ENCODE measurements at places on chromosomes 3 and 15. TPM values are rescaled to one million over a fixed set of nuclear protein-coding genes. Genes with fewer than 3 reads are reported as not detected.

DNA sequence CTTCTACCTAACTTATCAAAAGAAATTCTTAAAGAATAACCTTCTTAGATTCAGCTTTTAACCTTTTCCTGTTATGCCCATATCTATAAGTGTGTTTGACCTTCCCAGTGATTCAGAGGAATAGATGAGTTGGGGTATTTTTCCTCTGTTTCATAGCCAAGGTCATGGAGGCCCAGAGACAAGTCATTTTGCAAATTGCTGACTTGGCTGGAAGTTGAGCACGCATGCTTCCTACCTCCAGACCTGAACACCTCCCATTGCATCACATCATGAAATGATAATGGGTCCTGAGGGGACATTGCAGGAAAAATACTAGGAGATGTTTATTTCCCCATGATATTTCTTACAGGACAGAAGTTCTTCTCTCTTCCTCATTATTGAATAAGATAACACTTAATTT lies 158.6 kb upstream of the LMCD1 start:
- DNase-seq, result no peak

DNA sequence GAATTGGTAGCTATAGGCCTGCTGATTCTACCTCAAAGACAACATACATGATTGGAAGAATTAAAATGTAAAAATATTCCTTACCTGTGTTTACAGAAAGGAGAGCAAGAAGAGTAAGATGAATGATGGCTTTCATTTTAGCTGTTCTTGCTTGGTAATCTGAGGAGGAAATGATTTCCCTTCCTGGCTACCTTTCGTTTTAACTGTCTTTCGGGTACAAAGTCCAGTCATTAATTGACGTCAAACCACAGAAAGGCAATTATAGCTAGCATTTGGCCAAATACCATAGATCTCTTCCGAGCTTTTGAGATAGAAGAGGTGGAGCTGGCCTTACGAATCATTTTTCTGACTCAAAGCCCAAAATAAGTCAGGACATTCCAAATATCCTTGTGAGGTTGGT lies at the start of gene MUC13:
Gene MUC13 (minus strand): TSS at position 175 of the 400 bp plus-strand sequence. CDS start 39 bp downstream, at position 136.
- no peak for DNase-seq

GRCh38 chr3:136404056-136404455 lies 153.9 kb downstream of the PCCB start:
- DNase-seq, result no peak

- DNase-seq, result no peak
These were observed 36.1 kb downstream of the USP3 start for GRCh38 chr15:63540449-63540848.

DNA sequence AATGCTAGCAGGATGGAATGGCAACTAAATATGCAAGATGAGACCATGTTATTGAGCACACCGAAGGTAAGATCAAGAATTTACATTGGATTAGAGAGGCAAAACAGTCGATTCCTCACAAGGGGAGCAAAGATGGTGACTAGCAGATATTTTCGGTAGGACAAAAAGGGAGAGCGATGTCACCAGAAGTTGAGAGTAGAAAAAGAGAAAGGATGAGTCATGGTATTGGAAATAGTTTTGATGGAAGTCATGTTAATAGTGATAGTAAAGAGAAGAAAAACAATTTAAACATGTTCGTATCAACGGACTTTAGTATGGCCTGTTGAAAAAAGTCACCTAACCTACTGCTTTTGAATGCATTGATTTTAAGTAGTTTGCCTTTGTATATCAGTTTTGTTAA lies 55.0 kb downstream of the UBE2E2 start:
- no peak for DNase-seq

Gene GOLGA8K
- 0.86 TPM for polyA plus RNA-seq
